Fibroblast of skin of scalp (primary cell): ENCODE measurements at places on chromosomes 1 and 21.
A peak's percentile ranks its signal among the peaks of the same experiment; 100 is the strongest.

DNA sequence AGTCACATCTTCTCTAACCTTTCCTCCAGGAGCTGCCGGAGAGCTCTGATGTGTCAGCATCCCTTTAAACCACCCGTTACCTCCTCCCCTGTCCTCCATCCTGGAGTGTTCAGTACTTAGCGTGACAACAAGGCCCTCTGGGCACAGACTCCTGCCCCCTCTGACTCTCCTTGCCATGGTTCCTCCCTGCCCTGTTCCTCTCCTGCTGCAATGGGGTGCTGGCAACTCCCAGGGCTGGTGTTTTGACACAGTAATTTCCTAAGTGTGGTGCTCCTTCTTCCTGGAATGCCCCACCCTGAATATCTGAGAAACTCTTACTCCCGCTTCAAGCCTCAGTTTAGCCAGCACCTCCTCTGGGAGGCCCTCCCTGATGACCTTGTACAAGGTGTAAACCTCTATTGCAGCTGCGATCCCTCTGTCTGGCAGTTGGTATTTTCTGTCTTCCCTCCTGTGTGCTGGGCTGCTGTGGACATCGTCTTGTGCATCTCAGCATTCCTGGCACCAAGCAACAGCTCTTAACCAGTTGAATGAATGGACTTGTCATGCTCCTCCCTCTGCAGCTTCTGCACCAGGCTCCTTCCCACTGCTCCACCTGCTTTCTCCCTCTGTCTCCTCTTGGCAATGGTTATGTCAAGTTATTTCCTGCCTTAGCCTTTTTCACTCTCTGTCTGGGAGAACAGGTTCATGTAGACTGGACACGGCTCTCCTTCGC lies 48.2 kb upstream of the ETV3 start:
- DNase-seq, result no peak

- no peak for DNase-seq
Measured at GRCh38 chr1:37767488-37767887, 2.6 kb upstream of the EPHA10 start.

DNA sequence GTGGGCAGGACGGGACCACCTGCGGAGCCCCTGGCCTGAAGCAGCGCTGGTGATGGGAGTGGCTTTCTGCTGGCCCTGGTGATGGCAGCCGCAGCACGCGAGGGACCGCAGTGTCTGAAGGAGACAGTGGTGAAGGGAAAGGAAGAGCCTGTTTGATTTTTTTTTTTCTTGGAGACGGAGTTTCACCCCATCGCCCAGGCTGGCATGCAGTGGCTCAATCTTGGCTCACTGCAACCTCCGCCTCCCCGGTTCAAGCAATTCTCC lies 40.2 kb upstream of the TRAPPC10 start:
- DNase-seq, result no peak

DNA sequence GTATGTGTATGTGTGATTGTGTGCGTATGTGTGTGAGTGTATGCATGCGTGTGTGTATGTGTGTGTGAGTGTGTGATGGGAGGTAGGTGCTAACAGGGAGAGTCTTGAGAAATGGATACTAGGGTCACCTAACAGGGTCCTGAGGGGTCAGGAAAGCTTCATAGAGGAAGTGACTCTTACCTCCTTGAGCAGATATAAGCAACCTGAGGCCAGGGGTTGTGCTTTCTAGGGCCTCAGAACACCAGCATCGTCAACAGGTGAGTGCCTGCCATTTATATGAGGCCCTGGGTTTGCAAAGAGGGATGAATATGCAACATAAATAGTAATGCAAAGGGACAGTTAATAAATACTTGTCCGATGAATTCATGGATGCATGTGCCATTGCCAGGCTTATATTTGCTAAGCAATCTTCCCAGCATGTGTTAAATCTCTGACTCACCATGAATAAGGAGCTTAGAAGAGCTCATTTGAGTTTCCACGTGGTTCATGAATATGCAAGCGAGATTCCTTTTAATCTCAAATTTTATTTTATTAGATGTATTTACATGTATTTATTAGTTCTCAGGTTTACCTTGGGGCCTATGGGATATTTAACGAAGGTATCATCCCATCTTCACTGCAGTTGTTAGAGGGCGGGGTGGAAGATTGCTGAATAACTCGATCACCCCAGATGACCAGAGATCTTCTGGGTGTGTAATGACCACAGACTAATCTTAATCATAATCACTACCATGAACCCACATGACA lies 438.3 kb downstream of the CAMTA1 start:
- peak; percentile 91 for DNase-seq

GRCh38 chr21:17929510-17929909 lies 110.4 kb upstream of the C21orf91 start:
- no peak for DNase-seq

- no peak for DNase-seq
Measured at GRCh38 chr1:41365320-41365633, 4.0 kb downstream of the FOXO6 start.

DNA sequence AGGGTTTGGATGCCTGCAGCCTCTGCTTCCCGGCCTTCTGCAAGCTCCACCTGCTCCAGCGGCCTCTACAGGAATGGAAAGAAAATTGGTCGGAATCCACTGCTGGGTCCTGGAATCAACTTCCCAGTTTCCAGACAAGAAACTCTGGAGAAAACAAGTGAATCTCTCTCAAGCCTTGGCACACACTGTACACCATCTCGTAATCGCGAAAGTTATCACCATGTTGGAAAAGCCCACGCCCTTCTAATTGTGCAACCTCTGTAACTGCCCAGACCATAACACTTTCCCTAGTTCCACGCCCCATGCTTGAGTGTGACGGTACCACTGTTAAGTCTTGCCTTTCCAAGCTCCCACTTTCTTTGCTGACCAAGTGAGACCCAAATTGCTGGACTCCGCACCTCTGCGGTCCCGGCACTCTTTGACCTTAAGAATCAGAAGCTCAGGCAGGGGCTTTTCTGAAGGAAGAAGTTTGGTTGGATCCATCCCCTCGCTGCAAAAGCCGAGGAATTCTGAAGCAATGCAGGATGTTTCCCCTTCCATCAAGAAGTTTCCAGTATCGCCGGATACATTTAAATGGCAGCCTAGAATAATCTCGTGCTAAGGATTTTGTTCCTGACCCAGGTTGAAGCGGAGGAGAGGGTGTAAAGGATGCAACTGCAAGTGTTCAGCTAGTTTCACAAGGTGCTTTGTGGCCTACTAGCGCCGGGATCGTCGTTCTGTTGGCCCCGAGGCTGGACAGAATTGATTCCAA lies 6.2 kb downstream of the NR5A2 start:
- no peak for DNase-seq

GRCh38 chr1:38613996-38614395 lies 245.6 kb downstream of the RRAGC start:
- DNase-seq, result no peak

DNA sequence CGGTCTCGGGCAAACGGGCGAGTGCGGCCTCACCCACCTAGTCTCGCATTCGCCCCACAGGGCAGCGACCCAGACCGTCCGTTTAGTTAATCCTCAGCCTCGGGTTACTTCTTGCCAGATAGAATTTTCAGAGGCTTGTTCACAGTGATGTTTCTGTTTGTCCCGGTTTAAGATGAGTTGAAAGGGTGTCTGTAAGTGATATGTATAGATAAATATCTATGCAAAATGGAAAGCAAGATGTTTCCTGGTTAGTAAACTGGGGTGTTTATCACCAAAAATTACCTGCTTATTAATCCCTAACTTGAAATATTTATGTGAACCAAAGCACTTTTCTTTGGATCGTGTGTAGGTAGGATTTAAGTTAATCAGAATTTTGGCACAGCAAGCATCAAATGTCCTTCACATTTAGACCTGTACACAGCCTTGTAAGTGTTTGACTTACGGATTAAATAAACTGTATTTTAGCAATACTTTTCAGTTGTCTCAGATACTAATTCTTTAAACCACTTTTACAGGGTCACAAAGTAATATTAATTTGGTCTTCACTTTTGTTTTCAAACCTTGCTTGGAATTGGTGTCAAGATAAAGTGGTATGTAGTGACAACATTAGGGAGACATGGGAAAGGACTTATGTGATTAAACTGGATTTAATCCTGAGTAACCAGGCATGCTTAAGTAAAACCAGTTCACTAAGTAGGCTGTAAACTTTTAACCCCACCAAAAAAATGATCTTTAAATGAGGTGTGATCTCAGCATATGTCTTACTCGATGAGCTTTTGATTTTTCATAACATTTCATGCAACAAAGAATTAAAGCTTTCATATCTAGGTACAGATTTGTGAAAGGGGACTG lies 914 bp downstream of the ZNF326 start:
- DNase-seq, result peak; percentile 53

DNA sequence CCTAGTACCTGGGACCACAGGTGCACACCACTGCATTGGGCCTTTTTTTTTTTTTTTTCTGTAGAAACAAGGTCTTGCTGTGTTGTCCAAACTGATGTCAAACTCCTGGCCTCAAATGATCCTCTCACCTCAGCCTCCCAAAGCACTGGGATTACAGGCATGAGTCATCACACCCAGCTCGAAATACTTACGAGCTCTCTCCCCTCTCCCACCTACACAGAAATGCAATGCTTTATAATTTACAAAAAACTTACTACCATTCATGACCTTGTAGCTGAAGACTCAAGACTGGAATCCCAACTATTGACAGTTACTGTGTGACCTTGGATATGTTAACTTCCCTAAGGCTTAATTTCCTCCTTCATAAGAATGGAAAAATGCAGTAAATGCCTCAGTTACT lies 18.7 kb downstream of the FOXJ3 start:
- no peak for DNase-seq

GRCh38 chr1:245008761-245009160 lies 144.4 kb upstream of the HNRNPU start:
- no peak for DNase-seq

DNA sequence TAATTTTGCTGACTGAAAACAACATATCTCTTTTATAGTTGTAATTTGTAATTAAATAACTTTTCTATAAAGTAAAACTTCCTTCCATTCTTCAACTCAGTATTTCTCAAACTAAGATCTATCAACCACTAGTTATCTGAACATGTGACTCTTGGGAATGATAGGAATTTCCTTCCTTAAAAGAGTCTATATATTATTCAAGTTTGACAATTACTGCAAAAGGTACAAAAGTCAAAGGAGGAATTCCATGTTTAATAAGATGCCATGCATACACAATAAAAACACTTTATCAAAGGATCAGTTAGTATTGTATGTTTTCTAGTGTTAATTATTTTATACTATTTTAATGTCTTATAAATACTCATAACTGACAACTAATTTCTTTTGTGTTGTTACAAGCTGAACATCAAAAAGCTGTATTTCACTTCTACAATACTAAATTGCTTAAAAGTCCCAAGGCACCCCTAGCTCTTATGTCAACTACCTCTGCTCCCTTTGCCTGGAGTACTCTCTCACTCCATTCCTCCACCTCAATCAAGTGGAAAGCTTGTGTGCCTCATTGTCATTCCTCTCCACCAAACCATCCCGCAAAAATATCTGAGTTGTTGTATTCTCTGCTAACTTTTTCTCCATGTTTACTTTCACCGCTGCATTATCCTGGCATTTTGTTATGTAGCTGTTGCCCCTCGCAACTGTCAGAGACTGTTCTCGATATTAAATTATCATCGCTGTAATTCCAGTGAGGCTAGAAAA lies 67.9 kb downstream of the SLC44A5 start:
- DNase-seq, result no peak

- no peak for DNase-seq
Measured at GRCh38 chr1:222347627-222348026, 200.3 kb downstream of the HHIPL2 start.

DNA sequence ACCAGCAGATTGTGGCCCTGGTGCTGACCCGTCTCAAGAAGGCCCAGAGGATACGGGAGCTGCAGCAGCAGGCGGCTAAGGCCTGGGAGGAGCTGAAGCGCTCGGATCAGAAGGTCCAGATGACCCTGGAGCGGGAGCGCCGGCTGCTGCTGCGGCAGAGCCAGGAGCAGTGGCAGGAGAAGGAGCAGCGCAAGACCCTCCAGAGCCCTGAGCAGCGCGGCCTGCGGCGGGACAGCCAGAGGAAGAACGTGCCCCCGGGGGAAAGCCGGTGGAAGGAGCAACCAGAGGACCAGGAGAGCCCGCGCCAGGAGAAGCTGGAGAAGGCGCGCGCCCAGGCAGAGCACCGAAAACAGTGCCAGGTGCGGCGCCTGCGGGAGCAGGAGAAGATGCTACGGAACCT lies 1.0 kb downstream of the CCDC185 start:
- DNase-seq, result no peak

GRCh38 chr21:40723966-40724365 lies 123.0 kb downstream of the DSCAM start:
- no peak for DNase-seq

DNA sequence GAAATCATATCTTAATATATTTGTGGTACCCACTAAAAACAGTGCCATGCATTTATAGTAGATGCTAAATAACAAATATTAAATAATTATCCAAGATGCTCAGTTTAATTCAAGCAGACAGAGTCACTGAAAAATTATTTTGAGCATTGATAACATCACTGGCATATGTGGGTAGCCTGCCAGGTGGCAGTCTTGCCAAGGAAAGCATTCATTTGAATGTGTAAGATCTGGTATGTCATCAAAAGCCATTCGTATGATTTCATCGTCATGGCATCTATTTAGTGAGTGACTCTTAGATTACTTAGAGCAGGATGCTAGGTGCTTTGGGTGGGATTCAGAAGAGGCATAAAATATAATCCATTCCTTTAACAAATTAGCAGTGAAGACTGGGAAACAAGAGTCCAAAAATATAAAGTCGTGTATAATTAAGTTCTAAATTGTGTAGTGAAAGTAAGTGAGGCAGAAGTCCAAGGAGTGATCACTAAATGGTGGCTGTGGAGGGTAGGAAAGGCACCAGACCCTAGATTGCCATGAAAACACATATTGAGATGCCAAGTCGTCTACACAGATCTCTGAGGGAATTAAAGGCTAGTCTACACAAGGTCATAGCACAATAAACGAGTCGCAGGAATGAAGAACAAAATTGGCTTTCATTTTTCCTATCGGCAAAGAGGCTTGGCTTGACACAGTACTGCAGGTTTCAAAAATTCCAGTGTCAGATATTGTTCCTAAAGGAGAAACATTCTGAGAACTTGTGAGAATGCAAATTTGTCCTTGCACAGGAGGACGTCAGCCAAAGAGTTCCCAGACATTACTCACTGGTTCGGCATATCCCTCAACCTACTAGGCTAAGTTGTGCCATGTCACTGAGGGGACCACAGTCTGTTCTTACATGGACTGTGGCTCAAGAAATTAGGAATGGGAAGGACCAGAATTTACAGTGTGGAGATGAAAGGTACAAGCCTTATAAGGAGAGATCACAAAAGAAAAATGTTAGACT lies 130.8 kb downstream of the LYPLAL1 start:
- DNase-seq, result peak; percentile 74
